Naive thymus-derived CD8-positive, alpha-beta T cell (primary cell): ENCODE measurements at places on chromosomes 11 and 22. TPM values are rescaled to one million over a fixed set of nuclear protein-coding genes. Genes with fewer than 3 reads are reported as not detected.

Gene C11orf91
- 0.47 TPM for total RNA-seq

DNA sequence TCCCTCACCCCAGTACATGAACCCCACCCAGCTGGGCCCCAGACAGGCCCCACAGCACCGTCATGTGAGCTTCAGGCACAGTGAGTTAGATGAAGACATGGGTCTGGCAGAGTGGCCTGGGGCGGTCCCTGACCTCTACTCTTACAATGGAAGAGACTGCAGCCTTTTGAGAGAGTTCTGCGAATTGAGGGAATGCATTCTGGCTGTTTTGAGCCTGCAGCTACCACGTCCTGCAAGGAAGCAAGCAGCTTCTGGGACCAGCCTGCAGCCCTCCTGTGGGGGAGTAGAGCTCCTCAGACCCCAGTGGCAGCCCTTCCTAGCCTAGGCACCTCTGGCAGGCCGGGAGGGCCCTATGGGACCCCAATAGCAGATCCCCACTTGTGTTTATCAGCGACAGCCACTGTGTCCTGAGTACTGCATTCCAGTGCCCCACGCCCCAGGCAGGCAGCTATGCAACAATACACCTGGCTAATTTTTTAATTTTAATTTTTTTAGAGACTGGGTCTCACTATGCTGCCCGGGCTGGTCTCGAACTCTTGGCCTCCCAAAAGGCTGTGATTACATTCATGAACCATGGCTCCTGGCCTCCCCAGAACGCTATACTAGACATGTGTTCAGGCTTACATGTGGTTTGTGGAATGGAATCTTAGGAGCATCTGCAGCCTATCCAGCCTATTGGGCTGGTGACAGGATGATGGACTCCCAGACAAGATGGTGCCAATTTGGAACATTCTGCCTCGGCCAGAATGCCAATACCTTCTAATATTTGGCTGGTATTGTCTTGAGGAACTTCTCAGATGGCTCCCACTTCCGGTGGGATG, 717 bp upstream of the SLC7A4 start:
- H3K27me3 ChIP-seq: peaks cover 11% of the 10 kb centered on the region
- H3K27ac ChIP-seq: no peak overlapping the region
- peak overlapping the region; percentile 36 for H3K4me3 ChIP-seq
- no peak for DNase-seq
- H3K36me3 ChIP-seq: no peaks in the 10 kb centered on the region
- H3K4me1 ChIP-seq: peaks cover 4% of the 10 kb centered on the region

- no peak overlapping the region for H3K4me3 ChIP-seq
- no peak overlapping the region for H3K27ac ChIP-seq
- no peaks in the 10 kb centered on the region for H3K4me1 ChIP-seq
- H3K36me3 ChIP-seq: no peaks in the 10 kb centered on the region
- DNase-seq: no peak
- peaks cover 1% of the 10 kb centered on the region for H3K27me3 ChIP-seq
Measured at GRCh38 chr22:47432683-47433082, 670.2 kb downstream of the TBC1D22A start.

DNA sequence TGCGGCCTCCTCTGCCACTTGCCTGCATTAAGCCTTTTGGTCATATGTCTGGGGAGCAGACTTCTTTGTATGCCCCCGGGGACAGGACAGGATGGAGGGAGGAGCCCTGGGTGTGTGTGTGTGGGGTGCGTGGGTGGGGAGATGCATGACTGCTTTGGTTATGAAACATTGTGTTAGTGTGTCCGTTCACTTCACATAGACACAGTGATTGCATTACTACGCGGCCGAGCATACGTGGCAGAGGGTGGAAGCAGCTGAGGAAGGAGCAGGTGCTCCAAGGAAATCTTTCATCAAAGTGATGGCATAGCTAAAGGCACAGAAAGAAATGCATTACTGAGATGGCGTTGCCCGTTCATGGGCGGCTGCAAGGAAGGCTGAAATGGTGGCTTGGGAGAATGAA, 260.4 kb downstream of the ST3GAL4 start:
- no peak overlapping the region for H3K27ac ChIP-seq
- no peak overlapping the region for H3K4me3 ChIP-seq
- no peaks in the 10 kb centered on the region for H3K36me3 ChIP-seq

- no peak for DNase-seq
- H3K4me3 ChIP-seq: no peak overlapping the region
- H3K36me3 ChIP-seq: no peaks in the 10 kb centered on the region
- H3K4me1 ChIP-seq: peaks cover 7% of the 10 kb centered on the region
- H3K27me3 ChIP-seq: peaks cover 47% of the 10 kb centered on the region
Measured at GRCh38 chr22:22949953-22950352, 62.3 kb downstream of the IGLL5 start.

Gene KCNJ1
- not detected for total RNA-seq

Gene CDCA5
- total RNA-seq: 1.0 TPM

DNA sequence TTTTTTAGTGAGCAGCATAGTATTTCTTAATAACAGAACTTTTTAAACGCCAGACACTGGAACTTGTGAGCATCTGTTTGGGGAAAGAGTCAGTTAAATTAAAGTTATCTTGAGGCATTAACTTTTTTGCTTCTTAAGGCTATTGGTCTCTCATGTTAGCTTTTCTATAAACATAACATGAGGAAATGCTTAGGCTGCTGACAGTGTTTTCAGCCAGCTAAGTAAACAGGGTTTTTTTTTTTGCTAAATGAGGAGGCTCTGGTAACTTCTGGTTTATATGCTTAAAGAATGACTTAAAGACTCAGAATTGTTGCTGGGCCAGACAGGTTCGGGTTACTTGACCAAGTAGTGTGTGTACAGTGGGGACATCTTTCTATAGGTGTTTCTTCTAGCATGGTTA, 95.8 kb upstream of the ALKBH3 start:
- no peaks in the 10 kb centered on the region for H3K27me3 ChIP-seq
- H3K36me3 ChIP-seq: peaks cover 36% of the 10 kb centered on the region
- DNase-seq: no peak
- no peak overlapping the region for H3K27ac ChIP-seq

GRCh38 chr11:107180236-107180635, 162.0 kb upstream of the GUCY1A2 start:
- no peaks in the 10 kb centered on the region for H3K27me3 ChIP-seq
- H3K4me3 ChIP-seq: no peak overlapping the region
- H3K36me3 ChIP-seq: peaks cover 4% of the 10 kb centered on the region

Gene DDI1
- total RNA-seq: not detected

Gene SCGB1C1
- total RNA-seq: not detected

DNA sequence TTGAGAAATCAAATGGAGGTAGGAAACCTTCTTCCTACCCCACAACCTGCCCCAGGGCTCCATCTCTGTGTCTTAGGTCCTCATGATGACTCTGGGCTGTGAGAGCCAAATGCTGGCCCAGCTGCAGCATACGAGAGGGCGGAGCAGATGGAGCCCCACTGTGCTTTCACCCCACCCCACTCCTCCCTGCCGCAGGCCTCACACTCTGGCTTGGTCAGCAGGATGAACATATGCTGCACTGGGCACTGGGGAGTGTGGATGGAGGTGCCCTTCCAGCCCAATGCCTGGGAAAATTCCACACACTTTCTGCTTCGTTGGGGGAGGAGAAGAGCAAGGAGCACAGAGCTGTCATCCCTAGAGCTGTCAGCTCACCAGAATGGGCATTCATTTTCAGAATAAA, 271.6 kb upstream of the CADM1 start:
- no peak overlapping the region for H3K27ac ChIP-seq
- no peaks in the 10 kb centered on the region for H3K4me1 ChIP-seq
- H3K4me3 ChIP-seq: no peak overlapping the region
- DNase-seq: no peak
- H3K36me3 ChIP-seq: no peaks in the 10 kb centered on the region

Gene NLRX1
- total RNA-seq: 10.3 TPM

DNA sequence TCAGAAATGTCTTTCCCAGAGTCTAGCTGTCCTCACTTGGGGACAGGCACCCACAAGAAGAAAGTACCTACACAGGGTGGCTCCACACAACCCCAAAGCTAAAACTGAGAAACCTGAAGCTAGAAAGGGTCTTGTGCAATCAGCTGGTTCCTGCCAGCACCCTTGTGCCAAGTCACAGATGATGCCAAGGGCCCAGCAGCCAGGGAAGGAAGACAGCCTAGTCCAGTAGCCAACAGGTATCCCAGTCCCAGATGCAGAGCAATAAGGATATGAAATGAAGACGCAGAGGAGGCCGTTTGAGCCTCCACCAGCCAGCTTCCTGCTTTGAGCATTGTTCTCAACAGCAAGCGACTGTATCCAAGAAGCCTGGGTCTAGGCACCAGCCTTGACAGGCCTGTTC, 6.1 kb downstream of the PLEKHA7 start:
- no peak overlapping the region for H3K27ac ChIP-seq
- H3K36me3 ChIP-seq: no peaks in the 10 kb centered on the region
- no peak overlapping the region for H3K4me3 ChIP-seq

Gene PGA4
- total RNA-seq: not detected

DNA sequence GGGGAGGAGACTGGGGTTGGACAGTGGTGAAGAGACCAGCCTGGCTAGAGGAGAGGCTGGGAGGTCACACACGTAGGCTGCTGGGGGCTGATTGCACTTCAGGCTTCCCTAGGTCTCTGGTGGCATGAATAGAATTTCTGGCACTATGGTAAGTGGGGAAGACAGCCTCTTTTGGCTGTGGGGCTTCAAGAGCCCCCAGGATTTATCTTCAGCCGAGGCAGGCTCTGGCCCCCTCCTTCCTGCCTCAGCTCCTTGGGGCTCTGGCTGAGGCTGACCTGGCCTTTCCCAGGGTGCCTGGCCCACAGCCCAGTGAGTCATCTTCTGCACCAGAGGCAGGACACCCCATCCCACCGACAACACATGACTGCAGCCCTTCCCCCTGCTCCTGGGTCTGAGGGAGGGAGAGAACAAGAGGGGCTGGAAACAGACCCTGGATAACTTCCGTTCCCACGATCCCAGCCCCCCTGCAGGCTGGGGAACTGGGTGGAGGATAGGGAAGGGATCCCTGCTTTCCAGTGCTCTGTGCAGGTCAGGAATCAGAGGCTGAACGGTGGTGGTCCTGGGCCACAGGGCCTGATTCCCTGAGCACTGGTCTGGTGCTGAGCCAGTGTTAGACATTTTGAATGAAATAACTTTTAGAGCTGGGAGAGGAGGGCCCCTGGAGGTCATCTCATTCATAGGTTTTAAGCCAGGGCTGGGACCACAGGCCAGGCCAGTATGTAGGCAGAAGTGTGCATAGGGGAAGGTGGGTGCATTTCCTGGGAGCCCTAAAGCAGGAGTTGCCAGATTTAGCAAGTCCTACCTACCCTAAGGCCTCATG, 26.5 kb downstream of the ARHGEF17 start:
- no peaks in the 10 kb centered on the region for H3K4me1 ChIP-seq
- no peaks in the 10 kb centered on the region for H3K36me3 ChIP-seq
- H3K4me3 ChIP-seq: no peak overlapping the region
- no peaks in the 10 kb centered on the region for H3K27me3 ChIP-seq
- no peak overlapping the region for H3K27ac ChIP-seq

Gene RAB38
- total RNA-seq: not detected

GRCh38 chr11:128714123-128714522, 20.3 kb downstream of the FLI1 start:
- DNase-seq: no peak
- peaks cover 14% of the 10 kb centered on the region for H3K36me3 ChIP-seq
- H3K27me3 ChIP-seq: no peaks in the 10 kb centered on the region
- peak overlapping the region; percentile 94 for H3K27ac ChIP-seq

DNA sequence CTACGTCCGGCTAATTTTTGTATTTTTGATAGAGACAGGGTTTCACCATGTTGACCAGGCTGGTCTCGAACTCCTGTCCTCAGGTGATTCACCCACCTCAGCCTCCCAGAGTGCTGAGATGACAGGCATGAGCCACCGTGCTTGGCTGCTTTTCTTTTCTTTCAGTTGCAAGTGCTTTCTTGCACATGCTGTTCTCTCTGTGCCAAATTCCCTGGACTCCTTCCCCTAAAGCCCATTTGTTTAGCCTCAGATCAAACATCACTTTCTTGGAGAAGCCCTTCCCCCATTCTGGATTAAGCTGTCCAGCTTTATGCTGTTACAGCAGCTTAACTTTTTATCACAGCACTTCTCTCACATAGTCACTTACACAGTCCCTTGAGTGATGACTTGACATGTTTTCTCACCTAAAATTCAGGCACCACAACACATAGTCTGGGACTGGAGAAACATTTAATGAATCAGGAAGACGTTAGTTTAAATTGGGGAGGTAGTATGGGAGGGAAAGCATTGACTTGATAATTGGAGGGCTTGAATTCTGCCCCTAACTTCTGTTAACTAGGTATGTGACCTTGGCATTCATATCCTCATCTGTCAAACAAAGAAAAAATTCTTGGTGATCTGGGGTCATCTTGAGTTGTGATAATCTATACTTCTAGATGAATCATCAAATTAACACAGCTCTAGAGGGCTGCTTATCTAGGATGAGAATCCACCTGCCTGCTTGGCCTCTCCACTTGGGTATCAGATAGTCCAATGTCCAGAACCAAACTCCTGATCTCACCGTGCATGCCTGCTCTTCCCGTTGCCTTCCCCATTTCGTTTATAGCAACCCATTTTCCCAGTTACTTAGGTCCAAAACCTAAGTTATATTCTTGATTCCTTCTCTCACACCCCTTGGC, 18.4 kb downstream of the ACO2 start:
- no peak overlapping the region for H3K27ac ChIP-seq
- H3K36me3 ChIP-seq: peaks cover 19% of the 10 kb centered on the region
- no peaks in the 10 kb centered on the region for H3K27me3 ChIP-seq
- H3K4me3 ChIP-seq: no peak overlapping the region
